Renal cortical epithelial cell (primary cell): ENCODE measurements at places on chromosomes 6 and 20. TPM values are rescaled to one million over a fixed set of nuclear protein-coding genes. Genes with fewer than 3 reads are reported as not detected.
A peak's percentile ranks its signal among the peaks of the same experiment; 100 is the strongest.

The ZSCAN23 gene
- total RNA-seq: 1.9 and 10.0 TPM in 2 replicates

The AVP gene
- not detected in 2 replicates for total RNA-seq

DNA sequence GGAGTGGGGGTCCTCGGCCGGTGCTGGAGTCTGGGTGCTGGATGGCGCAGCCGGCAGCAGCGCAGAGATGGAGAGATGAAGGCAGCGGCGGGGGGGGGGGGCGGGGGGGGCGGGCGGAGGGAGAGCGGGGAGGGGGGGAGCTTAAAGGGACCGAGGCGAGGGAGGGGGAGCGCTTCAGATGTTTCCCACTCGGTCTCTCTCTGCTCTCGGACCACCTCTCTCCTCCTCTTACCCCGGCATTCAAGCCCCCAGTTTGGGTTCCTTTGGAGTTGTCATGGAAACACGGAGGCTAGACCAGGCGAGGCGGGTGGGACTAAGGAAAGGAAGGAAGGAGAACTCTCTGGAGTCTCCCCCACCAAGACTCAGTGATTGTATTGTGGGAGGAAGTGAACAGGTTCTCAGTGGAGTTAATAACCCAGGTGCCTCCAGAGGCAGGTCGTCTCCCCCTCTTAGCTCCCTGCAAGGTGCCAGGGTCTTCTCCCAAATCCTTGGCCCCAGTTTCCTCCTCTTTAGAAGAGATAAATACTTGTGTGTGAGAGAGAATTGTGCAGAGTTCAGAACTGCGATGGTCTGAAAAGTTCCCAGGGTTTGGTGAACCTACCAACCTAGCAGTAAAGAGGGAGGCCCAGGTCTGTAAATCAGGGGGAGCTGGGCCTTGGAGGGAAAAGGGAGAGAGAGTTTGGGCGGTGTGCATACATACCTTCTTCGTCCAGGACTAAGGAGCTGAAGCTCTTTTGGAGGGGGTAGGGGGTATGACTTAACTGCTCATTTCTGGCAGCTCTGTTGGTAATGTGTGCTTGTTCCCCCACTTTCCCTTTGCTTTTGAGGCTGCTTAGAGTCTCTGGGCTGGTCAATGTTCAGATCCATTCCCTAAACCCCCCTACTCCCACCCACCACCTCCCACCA is at the start of gene PRRT1:
Gene PRRT1 (minus strand): TSS at position 77 of the 906 bp plus-strand sequence. CDS start 112 bp downstream, outside the sequence.
- DNase-seq: no peak

The VWA7 gene
- total RNA-seq: 2.6 and 8.5 TPM in 2 replicates

DNA sequence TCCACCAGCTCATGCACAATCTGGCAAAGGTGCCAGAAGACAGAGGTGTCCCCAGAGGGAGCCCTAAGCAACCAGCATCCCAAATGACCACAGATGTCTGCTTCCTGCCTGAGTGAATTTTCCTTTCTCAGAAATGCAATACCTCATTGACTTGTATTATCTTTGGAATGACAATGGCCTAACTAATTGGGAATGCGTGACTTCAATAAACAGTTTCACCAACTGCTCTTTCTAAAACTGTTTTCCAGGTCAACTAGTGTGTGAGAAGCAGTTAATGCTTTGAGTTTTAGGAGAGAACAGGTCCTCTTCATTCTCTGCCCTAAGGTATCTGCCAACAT is 108.9 kb upstream of the SNX9 start:
- DNase-seq: peak; percentile 33

DNA sequence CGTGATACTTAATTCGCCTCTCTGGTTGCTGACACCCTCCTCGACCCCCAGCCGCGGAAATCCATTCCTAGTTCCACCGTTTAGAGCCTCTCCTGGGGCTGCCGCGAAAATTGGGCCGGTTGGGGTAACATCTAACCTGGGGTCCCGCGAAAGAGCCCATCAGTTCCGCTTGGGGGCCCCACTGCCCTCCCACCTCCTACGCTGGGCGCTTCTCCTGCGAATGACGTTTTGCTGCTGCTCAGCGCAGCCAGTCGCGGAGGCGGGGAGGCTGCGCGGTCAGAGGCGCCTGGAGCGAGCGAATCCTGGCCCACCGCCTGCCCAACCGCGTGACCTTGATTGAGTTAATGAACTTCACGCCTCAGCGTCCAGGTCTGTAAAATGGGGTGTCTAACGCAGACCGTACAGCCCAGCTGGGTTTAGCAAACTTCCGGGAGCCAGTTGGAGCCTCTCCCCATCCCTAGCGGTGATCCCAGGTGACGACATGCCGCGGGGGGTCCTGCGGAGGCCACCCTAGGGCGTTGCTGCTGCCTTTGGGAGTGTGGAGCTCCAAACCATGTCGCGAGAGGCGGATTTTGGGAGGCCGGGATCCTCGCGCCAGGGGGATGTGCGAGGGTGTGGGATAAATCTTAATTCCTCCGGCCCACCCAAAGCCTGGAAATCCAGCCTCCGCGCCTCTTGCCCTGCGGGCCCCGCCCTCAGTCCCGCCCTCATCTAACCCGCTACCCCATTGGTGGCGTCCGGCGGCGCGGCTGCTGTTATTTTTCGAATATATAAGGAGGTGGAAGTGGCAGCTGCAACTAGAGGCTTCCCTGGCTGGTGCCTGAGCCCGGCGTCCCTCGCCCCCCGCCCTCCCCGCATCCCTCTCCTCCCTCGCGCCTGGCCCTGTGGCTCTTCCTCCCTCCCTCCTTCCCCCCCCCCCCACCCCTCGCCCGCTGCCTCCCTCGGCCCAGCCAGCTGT is at the start of gene CDC25B:
Gene CDC25B (plus strand): TSS at position 800 of the 958 bp plus-strand sequence. CDS start 222 bp downstream, outside the sequence.
- peak; percentile 65 for DNase-seq

The DDO gene
- 4.8 and 7.3 TPM in 2 replicates for total RNA-seq

DNA sequence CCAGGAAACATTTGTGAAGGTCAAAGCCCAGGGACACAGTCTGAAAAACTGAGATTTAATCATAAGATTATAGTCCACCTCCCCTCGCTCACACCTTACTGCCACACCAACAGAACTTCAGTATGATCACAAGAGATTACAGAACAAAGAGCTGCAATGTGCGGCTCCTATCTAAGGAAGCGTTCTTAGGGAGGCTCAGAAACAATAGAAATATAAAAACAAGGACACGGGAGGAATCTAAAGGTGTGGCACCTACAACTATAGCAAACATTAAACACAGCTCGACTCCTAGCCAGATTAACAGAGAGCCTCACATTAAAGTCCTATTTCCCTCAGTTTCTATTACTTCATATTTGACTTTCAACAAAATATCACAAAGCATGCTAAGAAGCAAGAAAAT is 40.4 kb upstream of the THEMIS start:
- no peak for DNase-seq

The HLA-DMA gene
- total RNA-seq: 1.9 and 6.1 TPM in 2 replicates

DNA sequence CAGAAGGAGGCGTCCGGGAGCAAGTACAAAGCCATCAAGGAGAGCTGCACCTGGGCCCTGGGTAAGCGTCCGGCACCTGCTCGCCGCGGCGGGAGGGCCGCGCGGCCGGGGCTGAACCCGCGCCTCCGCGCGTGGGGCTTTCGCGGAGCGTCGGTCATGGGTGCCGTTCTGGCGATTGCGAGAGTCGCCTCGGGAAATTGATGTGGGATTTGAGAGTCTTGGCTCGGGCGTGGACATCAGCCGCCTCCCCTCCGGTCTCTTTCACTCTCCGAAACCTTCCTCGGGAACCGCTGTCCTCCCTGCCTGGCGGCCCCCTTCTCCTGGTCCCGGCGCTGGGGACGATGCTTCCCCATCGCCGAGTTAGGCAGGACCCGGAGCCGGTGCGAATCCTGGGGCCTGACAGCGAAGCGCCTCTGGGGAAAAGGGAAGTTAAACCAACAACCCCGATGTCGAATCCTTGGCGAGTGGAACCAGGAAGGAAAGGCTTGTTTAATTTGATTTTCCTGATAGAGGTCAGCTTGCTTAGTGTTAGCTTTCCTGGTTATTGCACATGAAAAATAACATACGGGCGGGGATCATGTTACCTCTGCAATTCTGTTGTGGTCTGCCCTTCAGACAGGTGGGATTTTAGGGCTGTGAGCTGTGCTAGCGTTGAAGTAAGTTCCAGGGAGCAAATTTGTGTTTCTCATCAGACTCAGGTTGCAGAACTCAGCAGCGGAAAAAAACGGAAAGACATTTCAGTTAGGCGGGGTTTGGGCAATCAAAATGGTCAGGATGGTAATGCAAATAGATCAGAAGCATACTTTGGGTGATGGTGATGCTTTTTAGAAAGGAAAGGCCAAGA is 594 bp downstream of the ARFGEF3 start:
- peak; percentile 15 for DNase-seq

The MYH7B gene
- total RNA-seq: 0.05 TPM in 1 of 2 replicates, not detected in the other

The CST7 gene
- total RNA-seq: not detected in 2 replicates

The DDX27 gene
- 50.5 and 61.1 TPM in 2 replicates for total RNA-seq

DNA sequence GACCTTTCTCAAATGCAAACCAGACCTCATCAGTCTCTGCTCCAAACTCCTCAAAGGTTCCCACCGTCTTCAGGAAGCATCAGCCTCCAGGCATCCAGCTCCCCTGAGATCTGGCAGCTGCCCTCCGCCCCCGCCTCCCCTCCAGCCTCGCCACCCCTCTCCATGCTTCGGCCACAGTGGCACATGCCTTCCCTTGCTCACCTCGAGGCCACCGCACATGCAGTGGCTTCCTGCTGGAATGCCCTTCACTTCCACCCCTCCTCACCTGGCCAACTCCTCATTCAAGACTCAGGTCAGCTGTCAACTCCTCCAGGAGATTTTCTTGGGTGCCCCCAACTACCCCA is 13.4 kb downstream of the KIAA1755 start:
- no peak for DNase-seq

GRCh38 chr6:111952821-111953540 is 79.7 kb upstream of the FYN start:
- DNase-seq: no peak

DNA sequence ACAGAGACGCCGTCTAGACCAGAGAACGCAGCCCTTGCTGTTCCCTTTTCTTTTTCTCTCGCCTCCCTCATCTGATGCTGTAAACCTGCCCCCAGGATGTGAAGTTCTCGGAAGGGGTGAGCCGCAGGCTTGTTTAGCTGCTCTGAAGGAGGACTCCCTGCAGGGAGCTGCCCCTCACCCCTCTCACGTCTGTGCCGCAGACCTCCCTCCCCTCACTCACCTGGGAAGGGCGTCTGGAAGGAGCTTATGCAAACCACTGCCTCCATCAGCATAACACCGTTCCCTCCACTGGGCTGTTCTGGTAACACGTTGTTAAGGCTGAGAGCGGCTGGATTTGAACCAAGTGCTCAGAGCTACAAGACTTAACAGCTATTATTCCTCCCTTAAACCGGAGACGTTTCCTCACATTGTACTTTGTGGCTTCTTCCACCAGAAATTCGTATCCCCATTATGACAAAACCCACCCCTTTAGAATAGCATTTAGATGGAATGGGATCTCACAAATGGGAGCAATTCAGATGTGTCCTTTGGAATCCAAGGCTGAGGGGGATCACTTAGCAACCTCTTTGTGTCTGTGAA is 99.8 kb downstream of the SMOC2 start:
- no peak for DNase-seq

The MAP1LC3A gene
- total RNA-seq: 14.9 and 43.3 TPM in 2 replicates

GRCh38 chr6:148928811-148929210 is 182.0 kb downstream of the UST start:
- DNase-seq: no peak

GRCh38 chr20:53982624-53983023 is 87.8 kb downstream of the BCAS1 start:
- DNase-seq: no peak

The LRFN2 gene
- total RNA-seq: not detected in 2 replicates

DNA sequence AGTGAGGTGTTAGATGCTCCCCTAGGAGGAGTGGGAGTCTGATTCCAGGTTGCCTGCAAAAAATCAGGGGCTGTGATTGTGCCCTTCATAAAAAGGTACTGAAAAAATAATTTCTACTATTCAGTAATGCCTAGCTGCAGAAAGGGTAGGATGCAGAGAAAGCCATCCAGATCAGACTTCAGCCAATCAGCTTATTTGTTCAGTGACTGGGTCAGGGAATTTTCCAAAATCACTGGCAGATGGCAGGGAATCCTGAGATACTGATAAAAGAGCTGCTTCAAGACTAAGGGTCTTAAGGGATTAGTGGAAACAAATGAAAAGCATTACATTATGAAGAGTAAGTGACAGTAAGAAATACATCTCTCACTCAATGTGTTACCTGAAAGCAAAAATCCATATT is 42.8 kb upstream of the MTRF1L start:
- DNase-seq: no peak

DNA sequence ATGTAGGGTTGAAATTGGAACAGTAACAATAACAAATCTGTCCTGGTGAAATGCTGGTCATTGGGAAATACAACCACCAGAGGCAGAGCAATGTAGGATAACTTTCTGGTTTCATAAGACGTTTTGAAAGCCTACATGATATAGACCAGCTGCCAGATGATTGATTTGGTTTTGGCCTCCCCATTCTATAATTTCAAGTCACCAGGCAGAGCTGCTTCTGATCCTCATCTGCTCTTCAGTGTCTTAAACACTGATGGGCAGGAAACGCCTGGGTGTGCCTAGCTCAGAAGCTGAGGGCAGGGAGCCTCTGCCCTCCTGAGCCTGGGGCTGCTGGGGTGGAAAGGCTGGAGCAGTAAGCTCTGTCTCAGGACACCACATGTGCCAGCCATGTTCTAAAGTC is 24.5 kb downstream of the DHX35 start:
- no peak for DNase-seq

DNA sequence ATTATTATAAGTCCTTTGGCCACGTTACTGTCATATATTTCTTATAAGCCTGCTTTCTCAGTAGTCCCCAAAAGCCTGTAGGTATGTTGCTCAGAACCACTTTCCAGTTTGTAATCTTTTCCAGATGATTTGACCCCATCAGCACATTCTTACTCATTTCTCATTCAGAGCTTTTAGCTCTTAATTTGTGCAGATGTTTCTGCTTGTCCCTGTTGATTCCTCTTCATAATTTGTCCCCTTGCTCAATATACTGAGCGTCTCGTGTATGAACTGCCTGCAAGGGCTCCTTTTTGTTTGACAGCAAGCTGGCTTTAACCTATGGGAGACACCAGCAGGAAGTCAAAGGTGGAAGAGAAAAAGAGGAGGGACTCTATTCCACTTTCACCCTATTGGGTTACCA is 733.8 kb upstream of the GJE1 start:
- DNase-seq: no peak

DNA sequence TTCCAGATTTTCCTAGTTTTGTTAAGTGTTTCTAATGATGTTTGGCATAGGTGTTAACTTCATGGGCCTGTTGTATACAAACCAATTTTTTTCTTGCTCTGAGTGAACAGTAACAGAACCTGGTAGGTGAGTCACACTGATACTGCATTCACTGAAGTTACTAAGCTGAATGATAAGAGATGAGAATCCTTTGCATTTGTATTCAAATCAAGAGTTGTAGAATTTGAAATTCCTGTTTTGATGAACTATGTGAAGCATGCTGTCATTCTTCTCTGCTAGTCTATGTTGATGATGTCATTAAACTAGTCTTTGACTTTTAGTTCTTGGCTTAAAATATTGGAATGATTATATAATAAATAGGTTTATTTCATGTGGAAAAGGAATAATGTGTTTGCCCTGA is 37.9 kb downstream of the PTPRA start:
- DNase-seq: peak; percentile 37

The CCN6 gene
- 2.1 and 5.4 TPM in 2 replicates for total RNA-seq

The TNFRSF6B gene
- 10.8 and 191 TPM in 2 replicates for total RNA-seq

The HFE gene
- total RNA-seq: 7.6 and 14.7 TPM in 2 replicates

The HECA gene
- 13.6 and 15.6 TPM in 2 replicates for total RNA-seq

The GLP1R gene
- not detected in 2 replicates for total RNA-seq

DNA sequence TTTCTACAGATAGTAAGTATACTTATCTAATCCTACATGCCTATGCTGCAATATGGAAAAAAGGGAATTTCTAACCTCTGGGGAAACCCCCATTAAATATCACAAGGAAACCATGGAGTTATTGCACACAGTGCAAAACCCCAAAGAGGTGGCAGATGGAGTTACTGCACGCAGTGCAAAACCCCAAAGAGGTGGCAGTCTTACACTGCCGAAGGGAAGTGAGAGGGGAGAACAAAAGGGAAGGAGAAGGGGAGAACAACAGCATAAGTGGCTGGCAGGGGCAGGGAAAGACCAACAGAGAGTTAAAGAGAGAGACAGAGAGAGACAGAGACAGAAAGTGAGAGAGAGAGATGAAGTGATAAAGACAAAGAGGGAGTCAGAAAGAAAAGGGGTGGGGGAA is 43.8 kb upstream of the EIF2S2 start:
- DNase-seq: no peak
